ENCODE measurements at places on chromosomes 2 and 18.
A peak's percentile ranks its signal among the peaks of the same experiment; 100 is the strongest.

- H3K27ac ChIP-seq, result no peak overlapping the region
- H3K4me3 ChIP-seq, result no peak overlapping the region
- H3K4me1 ChIP-seq, result peaks cover 20% of the 10 kb centered on the region
- no peak for DNase-seq
Observed at GRCh38 chr2:230749111-230749510, 36.5 kb downstream of the CAB39 start.

- DNase-seq, result peak; percentile 70
- H3K27ac ChIP-seq, result no peak overlapping the region
- no peaks in the 10 kb centered on the region for H3K36me3 ChIP-seq
- no peak overlapping the region for H3K4me3 ChIP-seq
Observed at GRCh38 chr18:45503990-45504389, 111.3 kb upstream of the SLC14A2 start.

GRCh38 chr2:105915005-105915558 lies 170.4 kb downstream of the NCK2 start:
- H3K4me3 ChIP-seq, result no peak overlapping the region
- H3K4me1 ChIP-seq, result no peaks in the 10 kb centered on the region
- no peaks in the 10 kb centered on the region for H3K36me3 ChIP-seq
- no peak for DNase-seq
- H3K27ac ChIP-seq, result no peak overlapping the region

GRCh38 chr2:25339791-25340180 lies 1.9 kb downstream of the DNMT3A start:
- H3K27me3 ChIP-seq, result no peaks in the 10 kb centered on the region
- no peak overlapping the region for H3K4me3 ChIP-seq
- H3K4me1 ChIP-seq, result 0 out of 2 replicates have a peak, but pooled peaks cover 6% of the 10 kb centered on the region
- H3K27ac ChIP-seq, result no peak overlapping the region

DNA sequence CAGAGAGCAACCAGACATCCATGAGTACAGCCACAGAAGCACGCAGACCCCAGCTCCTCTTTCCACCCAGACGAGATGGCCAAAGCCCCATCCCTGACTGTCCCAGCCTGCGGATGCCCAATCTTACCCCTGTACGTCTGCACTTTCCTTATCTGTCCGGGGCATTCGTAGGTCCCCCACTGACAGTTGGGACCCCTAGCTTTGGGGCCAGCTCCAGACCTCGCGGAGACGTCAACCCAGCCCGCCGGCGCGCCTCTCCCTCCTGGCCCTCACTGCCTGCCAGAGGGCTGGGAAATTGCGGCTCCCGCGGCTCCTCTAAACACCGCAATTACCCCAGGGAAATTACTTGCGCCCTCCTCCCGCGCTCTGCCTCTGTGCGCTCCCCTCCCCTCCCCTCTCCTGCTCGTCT lies 2.3 kb downstream of the ECEL1 start:
- no peaks in the 10 kb centered on the region for H3K36me3 ChIP-seq
- H3K4me3 ChIP-seq, result no peak overlapping the region
- H3K27me3 ChIP-seq, result peaks cover 58% of the 10 kb centered on the region
- 0 out of 2 replicates have a peak, but pooled peaks cover 4% of the 10 kb centered on the region for H3K4me1 ChIP-seq

GRCh38 chr2:171149171-171149938 lies 11.3 kb downstream of the TLK1 start:
- peaks cover 22% of the 10 kb centered on the region for H3K4me1 ChIP-seq
- no peak for DNase-seq
- H3K27me3 ChIP-seq, result no peaks in the 10 kb centered on the region
- H3K4me3 ChIP-seq, result no peak overlapping the region

DNA sequence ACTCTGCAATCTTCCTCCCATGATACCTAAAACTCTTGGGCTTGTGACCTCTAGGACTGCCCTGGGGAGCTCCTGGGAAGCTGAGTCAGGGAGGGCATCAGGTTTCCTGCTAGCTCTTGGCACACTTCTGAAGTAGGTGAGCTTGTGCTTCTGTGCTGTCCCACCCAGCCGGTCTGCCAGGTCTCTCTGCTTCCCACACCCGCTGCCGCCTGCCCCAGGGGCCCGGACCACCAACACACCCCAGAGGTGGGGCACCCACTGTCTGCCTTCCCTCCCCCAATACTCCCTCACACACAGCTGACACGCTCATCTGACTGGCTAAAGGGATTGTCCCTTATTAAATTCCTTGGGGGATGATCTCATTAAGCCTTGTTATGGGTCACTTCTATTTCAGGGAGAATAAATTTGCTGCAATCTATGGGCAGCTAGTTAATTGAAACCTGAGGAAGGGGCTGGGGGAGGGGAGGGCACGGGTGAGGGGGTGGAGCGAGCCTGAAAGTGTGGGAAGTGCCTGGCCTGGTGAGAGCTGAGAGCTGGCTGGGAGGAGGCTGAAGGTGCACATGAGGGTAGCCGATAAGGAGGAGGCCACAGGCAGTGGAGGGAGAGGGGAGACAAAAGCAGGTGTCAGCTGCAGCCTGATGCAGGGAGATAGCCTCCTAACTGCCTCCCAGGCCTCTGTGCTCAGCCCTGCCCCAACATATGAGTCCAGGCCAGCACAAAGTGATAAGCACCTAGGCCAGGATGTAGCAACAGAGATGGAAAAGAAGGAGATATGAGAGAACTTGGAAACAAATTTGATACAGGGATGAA lies 48.8 kb downstream of the HAUS1 start:
- peak; percentile 75 for DNase-seq
- H3K36me3 ChIP-seq, result no peaks in the 10 kb centered on the region
- H3K4me3 ChIP-seq, result no peak overlapping the region
- H3K4me1 ChIP-seq, result peaks cover 66% of the 10 kb centered on the region
- no peaks in the 10 kb centered on the region for H3K27me3 ChIP-seq

GRCh38 chr2:164692114-164692513 lies 70.8 kb upstream of the GRB14 start:
- no peaks in the 10 kb centered on the region for H3K27me3 ChIP-seq
- H3K36me3 ChIP-seq, result peaks cover 8% of the 10 kb centered on the region
- no peak for DNase-seq
- no peaks in the 10 kb centered on the region for H3K4me1 ChIP-seq
